ENCODE measurements at places on chromosomes 16 and 17. TPM values are rescaled to one million over a fixed set of nuclear protein-coding genes. Genes with fewer than 3 reads are reported as not detected.

Gene FSCN2
- 1.1 TPM for total RNA-seq

Gene RSKR
- total RNA-seq, result 6.8 TPM

Gene C17orf50
- not detected for total RNA-seq

Gene C17orf113
- total RNA-seq, result 0.43 TPM

Gene PMFBP1
- total RNA-seq, result 0.08 TPM

Gene CFAP97D1
- total RNA-seq, result not detected

Gene ZACN
- total RNA-seq, result not detected

Gene PNMT
- 10.9 TPM for total RNA-seq

Gene KAT8
- total RNA-seq, result 56.5 TPM

Gene ATP6V0C
- 137 TPM for total RNA-seq

Gene SLC5A11
- total RNA-seq, result not detected

Gene KRTAP4-9
- total RNA-seq, result not detected

Gene CA7
- total RNA-seq, result not detected

Gene SOST
- 0.24 TPM for total RNA-seq

Gene CIITA
- 7.2 TPM for total RNA-seq

Gene TRPV2
- 9.1 TPM for total RNA-seq

Gene DNAJC7
- 77.4 TPM for total RNA-seq

Gene AARSD1
- total RNA-seq, result 27.0 TPM

Gene IRF8
- total RNA-seq, result 1.6 TPM

Gene UMOD
- not detected for total RNA-seq

Gene HSD17B1
- total RNA-seq, result 0.83 TPM

Gene XYLT1
- total RNA-seq, result 2.9 TPM

Gene UTS2R
- 0.51 TPM for total RNA-seq

Gene RAB11FIP4
- 4.9 TPM for total RNA-seq

Gene LGALS9B
- total RNA-seq, result not detected

Gene EXOSC6
- 10.6 TPM for total RNA-seq

Gene GAN
- total RNA-seq, result 13.3 TPM

Gene ASB16
- total RNA-seq, result 8.9 TPM

Gene TERB1
- not detected for total RNA-seq

Gene SPATA22
- total RNA-seq, result not detected

Gene IL17C
- total RNA-seq, result not detected

Gene SLC2A4
- 73.5 TPM for total RNA-seq

Gene VPS25
- 32.3 TPM for total RNA-seq

Gene VAMP2
- 63.9 TPM for total RNA-seq

Gene GCGR
- not detected for total RNA-seq

Gene CYTH1
- total RNA-seq, result 29.4 TPM

Gene NTN1
- total RNA-seq, result 11.5 TPM

Gene SLC16A13
- total RNA-seq, result 0.48 TPM

Gene KRT12
- total RNA-seq, result not detected

Gene DHRS7C
- total RNA-seq, result 0.89 TPM

Gene SLC6A2
- not detected for total RNA-seq

Gene CSNK1D
- 80.9 TPM for total RNA-seq

Gene CCDC57
- total RNA-seq, result 10.6 TPM

Measured in cardiac septum (tissue), 1 donor.